ENCODE measurements at places on chromosomes 1 and 21.

DNA sequence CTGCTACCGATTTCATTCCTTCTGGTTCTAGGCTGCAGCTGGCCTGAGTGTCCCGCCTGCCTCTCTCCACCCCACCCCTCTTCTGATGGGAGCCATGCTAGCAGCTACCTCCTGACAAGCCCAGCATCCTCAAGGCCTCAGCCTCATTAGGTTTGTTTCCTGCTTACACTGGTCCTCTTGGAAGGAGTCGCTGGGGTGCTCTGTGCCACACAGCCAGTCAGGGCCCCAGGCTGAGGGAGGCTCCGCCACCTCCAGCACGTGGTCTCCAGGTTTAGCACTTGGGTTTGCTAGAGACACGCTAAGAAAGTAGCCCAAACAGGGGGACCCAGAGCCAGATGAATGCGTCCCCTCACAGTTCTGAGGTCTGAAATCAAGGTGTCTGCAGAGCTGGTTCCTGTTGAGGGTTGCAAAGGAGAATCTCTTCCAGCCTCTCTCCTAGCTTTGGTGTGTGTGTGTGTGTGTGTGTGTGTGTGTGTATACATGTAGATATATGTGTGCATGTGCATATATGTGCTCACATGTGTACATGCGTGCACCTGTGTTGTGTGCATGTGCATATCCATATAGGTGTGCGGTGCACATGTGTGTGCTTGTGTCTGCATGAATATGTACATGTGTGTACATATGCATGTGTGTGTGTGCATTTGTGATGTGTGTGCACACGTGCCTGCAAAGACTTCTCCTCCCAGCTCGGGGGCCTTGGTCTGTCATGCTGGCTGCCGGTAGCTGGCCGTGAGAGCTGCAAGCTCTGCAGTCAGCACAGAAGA lies 301.1 kb upstream of the AJAP1 start:
- no peak for DNase-seq

DNA sequence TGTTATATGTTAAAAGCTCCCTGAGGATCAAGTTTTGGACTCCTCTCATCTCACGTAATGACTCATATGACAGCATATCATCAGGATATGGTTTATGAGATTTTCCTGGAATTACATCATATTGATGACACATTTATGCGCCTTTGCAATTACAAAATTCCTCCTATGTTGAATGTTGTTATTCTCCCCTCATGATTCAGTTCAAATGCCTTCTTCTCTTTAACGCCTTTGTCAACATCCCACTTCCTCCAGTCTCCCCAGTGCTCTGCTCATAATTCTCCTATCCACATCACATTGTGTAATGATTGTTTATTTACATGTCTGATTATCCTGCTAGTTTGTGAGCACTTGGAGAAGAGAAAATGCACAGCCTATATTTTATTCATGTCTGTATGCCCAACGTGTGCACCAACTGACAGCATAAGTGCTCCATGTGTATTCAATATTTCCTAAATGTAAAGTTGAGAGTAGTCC lies 80.9 kb upstream of the BACH1 start:
- DNase-seq: peak; percentile 41

DNA sequence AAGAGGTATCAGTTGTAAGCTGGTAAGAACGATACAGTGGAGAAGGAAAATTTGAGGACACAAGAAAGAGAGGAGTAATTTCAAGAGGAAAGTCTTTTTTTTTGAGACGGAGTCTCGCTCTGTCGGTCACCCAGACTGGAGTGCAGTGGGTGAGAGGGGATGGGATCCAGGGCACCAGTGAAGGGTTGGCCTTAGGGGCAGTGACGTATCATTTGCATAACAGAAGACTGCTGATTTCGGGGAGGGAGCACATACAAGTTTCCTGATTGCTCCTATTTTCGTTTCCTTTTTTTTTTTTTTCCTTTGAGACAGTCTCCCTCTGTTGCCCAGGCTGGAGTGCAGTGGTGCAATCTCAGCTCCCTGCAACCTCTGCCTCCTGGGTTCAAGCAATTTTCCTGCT lies 4.2 kb downstream of the S100A13 start:
- DNase-seq: no peak

DNA sequence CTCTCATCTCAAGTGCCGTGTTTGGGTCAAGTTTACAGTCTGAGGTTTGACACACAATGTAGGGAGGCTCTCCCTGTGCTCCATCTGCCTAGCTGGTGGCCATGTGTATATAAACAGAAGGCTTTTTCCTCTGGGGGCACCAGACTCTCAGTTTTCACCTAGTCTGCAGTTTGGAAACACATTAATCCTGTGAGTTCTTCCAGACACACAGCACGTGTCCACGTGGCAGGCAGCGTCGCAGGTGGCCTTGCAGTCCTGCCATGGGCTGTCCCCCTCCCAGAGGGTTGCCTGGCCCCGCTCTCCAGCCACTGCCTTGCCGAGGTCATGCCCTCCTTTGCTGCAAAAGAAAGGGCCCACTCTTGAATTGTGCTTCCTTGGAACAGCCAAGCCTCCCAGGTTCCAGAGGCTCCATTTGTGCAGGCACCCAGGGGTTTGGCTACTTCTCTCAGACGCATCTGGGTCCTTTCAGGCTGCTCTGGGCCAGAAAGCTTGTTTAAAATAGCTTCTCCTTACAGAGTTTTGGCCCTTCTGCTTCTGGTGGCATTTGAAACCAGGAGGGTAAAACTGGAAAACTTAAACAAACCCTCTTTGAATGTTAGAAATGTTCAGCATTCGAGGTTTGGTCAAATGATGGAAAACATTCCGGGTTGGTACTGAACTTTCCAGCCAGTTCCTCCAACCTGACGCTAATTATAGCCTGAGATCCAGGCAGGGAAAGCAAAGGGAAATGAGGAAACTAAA lies 4.4 kb upstream of the RUNX1 start:
- no peak for DNase-seq

DNA sequence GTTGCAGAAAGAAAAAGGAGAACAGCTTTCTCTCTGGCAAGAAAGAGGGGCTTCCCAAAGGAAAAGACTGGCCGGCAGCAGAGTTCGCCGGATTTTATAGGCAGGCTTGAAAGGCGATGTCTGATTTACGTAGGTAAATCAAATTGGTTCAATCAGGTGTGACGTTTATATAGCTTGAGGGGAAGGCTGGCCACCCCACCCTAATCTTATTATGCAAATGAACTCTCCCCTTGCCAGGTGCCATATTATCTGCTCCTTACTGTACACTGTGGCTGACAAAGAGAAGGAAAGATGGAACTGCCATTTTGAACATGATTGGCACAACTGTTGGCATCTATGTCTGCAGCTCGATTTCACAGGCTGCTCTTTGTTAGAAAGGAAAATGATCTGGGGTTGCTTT lies 16.8 kb upstream of the INTS3 start:
- DNase-seq: no peak

- no peak for DNase-seq
These were observed 9.1 kb downstream of the TTC22 start for GRCh38 chr1:54791880-54792522.

GRCh38 chr1:247646867-247647266 lies 32.7 kb downstream of the OR13G1 start:
- no peak for DNase-seq

DNA sequence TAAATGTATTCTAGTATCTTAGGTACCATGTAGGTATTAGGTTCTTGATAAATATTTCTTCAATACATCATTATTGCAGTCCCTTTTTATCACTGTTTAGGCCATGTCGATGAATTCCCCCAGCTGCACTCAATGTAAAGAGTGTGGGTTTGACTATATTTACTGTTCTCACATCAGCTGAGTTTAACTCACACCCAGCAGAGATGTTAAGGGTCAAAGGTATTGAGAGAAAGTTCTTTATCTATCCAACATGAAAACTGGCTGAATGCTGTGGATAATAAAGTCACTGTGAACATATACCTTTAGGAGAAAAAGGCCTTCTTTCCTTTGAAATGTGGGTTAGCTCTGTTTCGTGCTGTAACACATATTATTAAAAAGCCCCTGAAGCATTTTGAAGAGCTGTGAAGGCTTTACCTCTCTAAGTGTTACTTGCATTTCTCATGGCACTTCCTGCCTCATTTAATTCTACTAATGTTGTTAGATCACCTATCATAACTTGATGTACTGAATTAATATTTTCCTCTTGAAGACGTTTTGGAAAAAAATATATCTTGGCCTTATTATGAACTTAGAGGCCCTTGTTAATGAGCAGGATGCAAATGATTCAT lies 19.1 kb upstream of the LYST start:
- DNase-seq: no peak

DNA sequence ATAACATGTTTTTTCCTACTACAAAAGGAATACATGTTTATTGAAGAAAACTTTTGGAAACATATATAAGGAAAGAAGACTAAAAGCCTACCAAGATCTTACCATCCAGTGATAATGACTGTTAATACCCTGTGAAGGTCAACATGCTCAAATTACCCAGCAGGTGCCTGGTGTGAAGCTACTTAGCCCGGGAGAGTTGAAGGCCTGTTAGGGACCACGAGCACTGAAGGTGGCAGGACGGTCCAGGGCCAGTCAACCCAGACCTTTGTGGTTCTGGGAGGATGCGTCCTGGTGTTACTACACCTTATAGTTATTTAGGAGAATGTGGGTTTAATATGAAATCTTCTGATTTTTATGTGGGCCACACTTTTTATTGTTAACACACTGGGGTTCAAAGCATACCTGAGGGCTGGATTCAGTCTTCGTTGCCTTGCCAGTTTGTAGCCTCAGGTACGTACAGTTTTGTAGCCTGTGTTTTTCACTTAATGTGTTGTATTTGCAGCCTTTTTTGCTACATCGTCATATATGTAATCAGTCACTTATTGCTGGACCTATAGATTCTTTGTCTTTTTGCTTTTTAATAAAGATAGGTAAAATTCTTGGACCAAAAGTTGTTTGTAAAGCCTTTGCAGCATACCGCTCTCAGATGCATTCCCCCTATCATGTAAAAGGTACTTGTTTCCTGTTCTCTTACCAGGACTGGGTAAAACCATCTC lies 9.8 kb downstream of the ITSN1 start:
- DNase-seq: no peak

GRCh38 chr1:93617670-93618499 lies 63.8 kb downstream of the BCAR3 start:
- no peak for DNase-seq

DNA sequence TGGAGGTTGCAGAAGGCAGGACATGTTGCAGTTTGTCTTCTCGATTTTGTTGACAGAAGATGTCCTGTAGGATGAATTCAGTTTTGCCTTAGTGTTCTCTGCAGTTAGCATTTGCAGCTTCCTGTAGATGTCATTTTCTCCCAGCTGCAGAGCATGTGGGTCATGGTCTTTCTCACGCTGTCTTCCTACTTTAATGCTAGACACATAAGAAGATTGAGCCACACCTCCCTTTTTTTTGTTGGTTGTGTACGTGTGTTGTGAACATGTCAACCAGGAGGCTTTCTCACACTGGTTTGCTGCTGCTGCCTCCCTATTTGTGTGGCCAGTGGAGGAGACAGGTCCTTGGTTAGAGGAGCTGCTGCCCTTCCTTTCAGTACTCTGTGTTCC lies 110.7 kb downstream of the VPS13D start:
- DNase-seq: no peak

DNA sequence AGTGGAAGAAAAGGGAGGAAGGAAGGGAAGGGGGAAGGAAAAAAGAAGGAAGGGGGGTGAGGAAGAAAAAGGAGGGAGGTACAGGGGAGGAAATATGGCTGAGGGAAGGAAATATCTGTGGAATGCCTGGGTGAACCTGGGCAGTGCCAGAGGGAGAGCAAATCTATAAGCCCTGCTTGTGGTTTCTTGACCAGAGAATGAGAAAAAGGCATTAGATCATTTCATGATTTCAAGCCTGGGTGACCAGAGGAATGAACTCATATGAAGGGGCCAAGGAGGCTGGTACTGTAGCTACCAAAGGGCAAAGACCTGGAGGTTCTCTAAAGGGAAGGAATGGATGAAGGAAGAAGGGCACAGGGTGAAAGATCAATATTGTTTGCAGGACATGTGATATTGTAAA lies 31.4 kb downstream of the GNG12 start:
- no peak for DNase-seq

- no peak for DNase-seq
These were observed 854.3 kb downstream of the BRINP3 start for GRCh38 chr1:189623336-189623735.

- no peak for DNase-seq
These were observed 20.9 kb upstream of the RGL1 start for GRCh38 chr1:183783767-183784637.

GRCh38 chr1:21184276-21184675 lies 7.6 kb upstream of the EIF4G3 start:
- DNase-seq: no peak

DNA sequence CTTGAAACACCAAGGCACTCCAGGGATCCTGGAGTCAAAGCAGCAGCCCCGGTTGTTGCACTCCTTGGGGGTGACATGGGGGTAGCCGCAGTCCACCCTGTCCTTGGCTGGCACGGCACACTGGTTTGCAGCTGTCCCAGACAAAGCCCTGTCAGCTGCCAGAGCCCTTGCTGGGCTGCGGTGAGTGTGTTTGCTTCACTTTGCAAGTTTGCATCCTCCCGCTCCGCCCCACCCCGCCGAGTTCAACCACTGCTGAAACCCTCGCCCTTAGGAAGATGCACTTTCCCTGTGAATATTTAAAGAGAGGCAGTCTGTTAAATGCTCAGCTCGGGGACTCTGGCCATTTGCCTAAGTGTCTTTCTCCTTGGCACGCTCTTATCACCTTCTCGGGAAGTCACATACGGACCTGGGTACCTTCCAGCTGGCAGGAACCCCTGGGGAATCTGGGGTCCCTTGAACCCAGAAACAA lies 1.7 kb downstream of the TFF3 start:
- DNase-seq: no peak

- no peak for DNase-seq
These were observed 2.0 kb downstream of the PYCR2 start for GRCh38 chr1:225921734-225922709.

- peak; percentile 13 for DNase-seq
These were observed 616 bp downstream of the TAF12 start for GRCh38 chr1:28642056-28642846.

DNA sequence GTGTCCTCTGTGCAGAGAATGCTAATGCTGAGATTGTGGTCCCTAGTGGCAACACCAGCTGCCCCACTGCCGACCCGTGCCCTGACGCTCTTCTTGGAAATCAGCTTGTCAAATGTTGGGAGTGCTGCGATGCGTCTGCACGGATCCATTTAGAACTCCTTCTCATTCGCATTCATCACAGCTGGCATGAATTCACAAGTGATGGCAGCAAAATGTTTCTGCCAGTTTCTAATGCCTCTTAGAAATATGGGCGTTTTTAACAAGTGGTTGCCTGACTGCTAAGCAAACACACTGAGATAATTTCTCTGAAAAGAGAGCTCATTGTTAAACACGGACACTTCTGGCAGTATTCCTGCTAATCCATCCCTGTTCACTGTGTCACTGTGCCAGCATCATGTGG lies 131.9 kb upstream of the KCNJ6 start:
- DNase-seq: peak; percentile 19

All from COLO829 (cell line).